ENCODE measurements at places on chromosomes 11 and 22.

- DNase-seq = no peak
Measured at GRCh38 chr11:8016440-8016839, 29.3 kb downstream of the EIF3F start.

- DNase-seq = peak; percentile 99
Measured at GRCh38 chr11:122186439-122187080, 70.5 kb upstream of the BLID start.

- no peak for DNase-seq
Measured at GRCh38 chr11:17651061-17651460, 68.3 kb upstream of the MYOD1 start.

DNA sequence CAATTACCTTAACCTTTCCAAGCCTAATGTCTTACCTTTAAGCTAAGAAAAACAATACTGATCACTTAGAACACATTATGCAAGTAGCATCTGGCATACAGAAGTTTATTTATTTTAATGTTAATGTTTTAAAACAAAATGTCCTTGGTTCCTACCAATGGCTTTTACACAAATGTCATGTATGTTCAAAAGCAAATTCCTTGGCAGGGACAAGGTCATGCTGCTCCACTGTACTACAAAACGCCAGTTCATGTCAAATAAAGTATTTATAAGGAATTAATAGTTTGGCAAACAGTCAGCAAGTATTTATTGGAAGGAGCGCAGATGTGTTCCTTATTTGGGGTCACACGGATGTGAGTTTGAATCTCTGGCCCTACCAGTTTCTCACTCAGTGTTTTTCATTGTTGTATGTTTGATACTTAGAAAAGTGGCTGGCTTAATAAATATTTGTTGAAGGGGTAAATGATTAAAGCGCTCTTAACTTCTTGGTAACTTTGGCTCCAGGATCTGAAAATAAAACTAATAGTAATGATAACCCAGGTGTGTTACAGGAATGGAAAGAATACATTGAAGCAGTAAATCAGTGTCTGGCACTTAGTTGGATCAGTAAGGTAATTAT lies 18.6 kb downstream of the DDI1 start:
- DNase-seq = no peak

- no peak for DNase-seq
Measured at GRCh38 chr22:32880505-32880892, 79.0 kb downstream of the TIMP3 start.

DNA sequence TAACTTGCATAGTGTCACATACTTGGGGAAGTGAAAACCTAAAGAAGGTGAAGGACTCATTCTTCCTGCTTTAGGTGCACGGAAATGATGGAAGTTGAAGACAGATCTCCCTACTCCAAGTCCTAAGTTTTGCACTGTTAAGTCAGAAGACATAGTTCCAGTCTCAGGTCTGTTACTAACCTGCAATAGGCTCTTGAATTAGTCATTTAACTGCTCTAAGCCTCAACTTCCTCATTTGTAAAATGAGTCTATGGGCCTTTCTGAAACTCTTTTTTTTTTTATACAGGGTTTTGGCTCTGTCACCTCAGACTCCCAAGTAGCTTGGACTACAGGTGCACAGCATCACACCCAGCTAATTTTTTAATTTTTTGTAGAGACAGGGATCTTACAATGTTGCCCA lies 30.8 kb upstream of the POU2AF1 start:
- DNase-seq = no peak

GRCh38 chr11:61954851-61955421 lies 4.8 kb downstream of the BEST1 start:
- DNase-seq = peak; percentile 89

- no peak for DNase-seq
Measured at GRCh38 chr11:119108146-119108856, 1.2 kb downstream of the C2CD2L start.

DNA sequence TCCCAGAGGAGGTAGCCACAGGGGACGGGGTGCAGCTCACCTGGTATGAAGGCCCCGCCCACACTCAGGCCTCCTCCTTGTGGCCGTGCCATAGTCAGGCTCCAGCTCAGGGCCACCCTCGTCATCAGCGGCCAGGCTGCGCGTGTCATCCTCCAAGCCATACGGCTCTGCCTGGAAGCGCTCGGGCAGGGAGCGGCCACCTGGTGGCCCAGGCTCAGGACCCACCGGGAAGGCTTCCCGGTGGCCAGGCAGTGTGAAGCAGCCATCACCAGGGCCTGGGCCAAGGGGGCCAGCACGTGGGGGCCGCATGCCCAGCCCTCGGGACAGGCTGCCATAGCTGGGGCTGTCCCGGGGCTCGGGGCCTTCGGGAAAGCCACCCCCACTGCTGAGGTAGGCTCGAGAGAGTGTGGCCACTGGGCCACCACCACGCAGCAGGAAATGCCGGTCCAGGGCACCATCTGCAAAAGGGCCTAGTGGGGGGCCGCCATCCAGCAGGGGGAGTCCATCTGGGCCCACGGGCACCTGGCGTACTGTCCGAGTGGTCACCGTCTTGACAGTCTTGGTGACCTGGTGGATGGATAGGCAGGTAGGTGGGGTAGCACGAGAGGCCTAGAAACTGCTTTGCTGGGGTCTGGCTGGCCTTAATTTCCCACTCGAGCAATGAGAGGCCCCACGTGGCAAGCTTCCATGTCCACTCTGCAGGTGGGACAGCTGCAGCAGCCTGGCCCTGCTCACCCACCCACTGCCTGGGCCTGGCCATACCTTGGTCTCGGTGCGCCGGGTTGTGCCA lies 35.3 kb downstream of the ARVCF start:
- no peak for DNase-seq

DNA sequence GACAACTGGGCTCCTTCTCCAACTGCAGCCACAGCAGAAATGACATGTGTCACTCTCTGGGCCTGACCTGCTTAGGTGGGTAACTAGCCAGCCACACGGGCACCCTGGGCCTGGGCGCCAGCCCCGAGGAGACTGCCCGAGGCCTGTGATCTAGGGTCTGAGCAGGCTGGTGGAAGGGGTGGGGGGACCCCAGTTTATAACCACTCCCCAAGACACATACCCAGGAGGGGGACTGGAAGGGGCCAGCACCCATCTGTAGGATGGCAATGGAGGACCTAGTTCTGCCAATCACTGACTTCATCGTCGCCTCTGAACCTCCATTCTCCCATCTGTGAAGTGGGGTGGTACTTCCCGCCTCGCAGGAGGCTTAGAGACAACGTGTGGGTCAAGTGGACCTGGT lies 16.1 kb downstream of the CD5 start:
- no peak for DNase-seq

GRCh38 chr11:26620282-26621045 lies 48.4 kb upstream of the MUC15 start:
- no peak for DNase-seq

DNA sequence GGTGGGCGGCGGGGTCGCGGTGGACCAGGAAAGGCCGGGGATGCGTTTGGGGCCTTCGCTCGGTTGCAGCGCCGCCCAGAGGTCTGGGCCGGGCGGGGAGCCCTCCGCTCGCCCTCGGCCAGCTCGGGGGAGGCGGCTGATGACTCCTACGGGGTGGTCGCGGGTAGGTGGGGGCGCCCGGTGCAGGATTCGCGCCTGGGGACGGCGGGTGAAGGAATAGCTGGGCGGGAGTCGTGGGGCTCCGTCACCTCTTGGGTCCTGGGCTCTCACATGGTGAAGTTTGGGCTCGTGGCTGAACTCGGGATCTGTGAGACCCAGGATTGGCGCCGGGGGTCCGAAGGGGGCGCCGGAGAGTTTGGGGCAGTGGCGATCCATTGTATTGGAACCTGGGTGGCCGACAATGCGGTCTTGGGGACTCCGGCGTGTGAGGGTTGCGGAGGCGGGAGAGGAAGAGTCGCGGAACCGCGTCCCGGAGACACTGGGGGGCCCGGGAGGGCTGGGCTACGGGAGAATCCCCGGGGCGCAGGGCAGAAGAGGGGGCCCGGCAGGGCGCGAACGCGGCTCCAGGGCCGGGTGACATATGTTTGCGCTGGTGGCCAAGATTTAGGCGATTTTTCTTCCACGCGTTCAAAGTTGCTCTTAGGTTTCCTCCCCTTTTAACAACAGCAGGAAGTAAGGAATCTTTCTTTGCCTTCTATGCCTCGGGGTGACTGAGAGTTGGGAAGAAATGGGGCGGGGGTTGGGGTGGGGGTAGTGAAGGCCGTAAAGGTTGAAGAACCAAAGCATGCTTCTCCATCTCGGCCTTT lies 935 bp downstream of the QSER1 start:
- peak; percentile 7 for DNase-seq

DNA sequence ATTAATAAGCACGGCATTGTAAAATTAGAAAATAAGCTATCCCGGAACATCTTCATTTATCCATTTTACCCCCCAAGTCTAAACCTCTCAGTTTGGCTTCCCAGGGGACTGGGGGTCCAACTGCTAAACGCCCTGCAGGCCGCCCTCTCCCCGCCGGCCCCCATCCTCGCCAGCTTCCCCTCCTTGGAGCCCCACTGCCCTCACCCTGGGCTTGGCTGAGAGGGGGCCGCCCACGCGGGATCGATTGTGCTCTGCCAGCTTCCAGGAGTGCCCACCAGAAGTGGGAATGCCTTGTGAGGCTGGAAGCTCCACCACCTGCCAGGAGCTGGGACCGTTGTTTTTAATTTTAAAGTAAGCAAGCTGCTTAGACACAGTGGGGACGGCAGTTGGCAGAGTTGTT lies 353.5 kb downstream of the TBC1D22A start:
- no peak for DNase-seq

DNA sequence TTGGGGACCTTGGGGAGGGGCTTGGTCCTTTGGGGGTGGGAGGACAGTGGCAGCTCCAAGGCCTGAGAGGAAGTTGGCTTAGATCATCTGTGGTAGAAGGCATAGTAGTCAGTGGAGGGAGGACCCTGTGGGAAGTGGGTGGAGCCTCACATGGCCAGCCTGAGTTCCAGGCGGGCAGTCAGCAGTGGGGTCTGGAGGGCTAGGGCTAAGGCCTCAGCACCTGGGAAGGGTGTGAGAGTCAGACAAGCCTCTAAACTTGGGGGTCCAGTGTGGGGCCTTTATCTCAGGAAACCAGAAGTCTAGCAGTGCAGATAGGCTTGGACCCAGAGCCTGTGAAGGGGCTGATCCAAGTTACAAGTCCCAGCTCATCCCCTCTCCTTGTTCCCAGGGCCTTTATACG lies 4.0 kb downstream of the NLRX1 start:
- no peak for DNase-seq

GRCh38 chr11:127950162-127950561 lies 637.2 kb downstream of the ETS1 start:
- DNase-seq = no peak

GRCh38 chr11:95451261-95451660 lies 220.3 kb upstream of the SESN3 start:
- no peak for DNase-seq

- DNase-seq = no peak
Measured at GRCh38 chr11:129613071-129613470, 202.6 kb upstream of the TMEM45B start.

- DNase-seq = peak; percentile 92
Measured at GRCh38 chr11:71453037-71453917, at the start of gene NADSYN1. Gene NADSYN1, plus strand, starts transcription at chr11:71453203. Its CDS starts 94 bp downstream, at chr11:71453297.

- no peak for DNase-seq
Measured at GRCh38 chr11:100689141-100689540, 2.1 kb downstream of the ARHGAP42 start.

DNA sequence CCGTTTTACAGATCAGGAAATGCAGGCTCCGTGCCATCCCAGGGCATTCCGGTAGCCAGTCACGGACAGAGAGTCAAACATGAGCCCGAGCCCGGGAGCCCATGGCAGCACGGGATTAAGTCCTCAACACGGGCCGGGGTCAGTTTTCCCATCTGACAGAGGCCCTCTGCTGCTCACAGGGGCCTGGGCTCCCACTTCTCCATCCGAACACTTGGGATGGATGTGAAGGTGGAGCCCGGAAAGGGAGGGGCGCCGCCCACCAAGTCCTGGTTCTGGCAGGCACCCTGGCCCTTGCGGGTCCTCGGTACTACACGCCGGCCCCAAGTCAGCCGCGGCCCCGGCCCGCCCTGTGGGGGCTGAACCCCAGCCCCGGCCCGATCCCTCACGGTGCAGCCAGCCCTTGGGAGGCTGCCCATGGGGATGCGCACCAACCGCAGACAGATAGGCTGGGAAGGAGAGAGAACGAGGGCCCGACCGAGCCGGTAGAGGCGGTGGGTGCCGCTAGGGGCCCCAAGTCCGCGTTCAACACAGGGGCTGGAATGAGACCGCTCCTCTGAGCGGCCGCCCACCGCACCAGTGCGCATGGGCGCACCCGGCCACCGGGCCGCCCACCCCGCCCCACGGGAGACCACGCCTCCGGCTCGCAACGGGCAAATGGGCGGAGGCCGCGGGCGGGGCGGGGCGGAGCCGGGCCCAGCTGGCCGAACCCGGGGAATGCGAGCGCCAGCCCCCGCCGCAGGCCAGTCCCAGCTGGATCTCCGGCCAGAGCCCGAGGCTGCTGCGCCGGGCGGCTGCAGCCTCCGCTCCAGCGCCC lies at the start of gene CAPN5:
TSS of gene CAPN5 (plus strand) at position 743 of the 814 bp plus-strand sequence. CDS start 17,916 bp downstream, outside the sequence.
- DNase-seq = peak; percentile 91

GRCh38 chr11:47725442-47726117 lies 10.4 kb upstream of the AGBL2 start:
- peak; percentile 16 for DNase-seq

- DNase-seq = no peak
Measured at GRCh38 chr11:59859673-59860072, 6.6 kb downstream of the TCN1 start.

- DNase-seq = no peak
Measured at GRCh38 chr11:1756791-1757771, 6.6 kb downstream of the CTSD start.

DNA sequence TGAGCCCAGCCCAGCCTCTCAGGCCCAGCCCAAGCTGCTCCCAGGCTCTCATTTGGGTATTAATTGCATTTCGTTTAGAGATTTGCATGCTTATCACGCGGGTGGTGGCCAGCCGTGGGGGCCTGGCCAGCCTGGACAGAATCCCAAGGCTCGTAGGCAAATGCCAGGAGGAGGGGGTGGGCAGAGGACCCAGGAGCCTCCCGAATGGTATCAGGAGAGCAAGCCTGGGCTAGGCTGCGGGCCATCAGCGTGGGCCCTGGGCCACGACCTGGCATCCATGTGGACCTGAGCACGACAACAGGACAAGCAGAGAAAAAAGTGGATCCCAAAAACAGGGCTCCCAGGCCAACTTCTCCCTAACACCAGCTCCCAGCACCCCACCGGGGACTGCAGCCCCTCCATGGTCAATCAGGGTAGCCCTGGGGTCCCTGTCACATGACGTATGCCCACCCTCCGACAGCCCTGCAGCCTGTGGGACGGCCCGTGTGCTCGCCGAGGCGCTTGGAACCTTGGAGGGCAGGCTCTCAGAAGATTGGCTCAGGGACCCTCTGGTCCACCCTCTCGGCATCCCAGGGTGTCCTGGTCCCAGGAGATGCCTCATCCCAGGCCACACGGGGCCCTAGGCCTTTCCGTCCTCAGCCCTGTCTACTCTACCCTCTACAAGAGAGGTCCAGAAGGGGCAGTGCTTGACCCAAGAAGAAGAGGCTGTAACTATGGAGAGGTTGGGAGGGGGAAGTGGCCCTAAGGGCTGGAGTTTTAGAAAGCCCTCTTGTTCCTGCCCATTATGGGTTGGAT lies 8.8 kb downstream of the ASCL2 start:
- DNase-seq = no peak

GRCh38 chr22:19203834-19204233 lies 25.3 kb upstream of the SLC25A1 start:
- no peak for DNase-seq

GRCh38 chr11:123334925-123335324 lies 95.1 kb upstream of the GRAMD1B start:
- no peak for DNase-seq

GRCh38 chr11:131664816-131665215 lies 294.4 kb downstream of the NTM start:
- DNase-seq = no peak

- DNase-seq = peak; percentile 53
Measured at GRCh38 chr11:102458548-102458947, 6.0 kb upstream of the TMEM123 start.
